ENCODE measurements at places on chromosomes 7 and 10. TPM values are rescaled to one million over a fixed set of nuclear protein-coding genes. Genes with fewer than 3 reads are reported as not detected.

Gene FGF8
- polyA plus RNA-seq = not detected

Gene TMEM270
- polyA plus RNA-seq = 0.08 TPM

Gene OR6V1
- polyA plus RNA-seq = not detected

Gene H2BK1
- not detected for polyA plus RNA-seq

Gene METTL27
- 2.4 TPM for polyA plus RNA-seq

Gene UPK3BL2
- polyA plus RNA-seq = 6.8 TPM

Gene DGKB
- 0.06 TPM for polyA plus RNA-seq

Gene ACBD7
- not detected for polyA plus RNA-seq

Gene DYNC1I1
- 4.8 TPM for polyA plus RNA-seq

Gene NMT2
- 32.5 TPM for polyA plus RNA-seq

Gene AGAP5
- 3.3 TPM for polyA plus RNA-seq

Gene ECHDC3
- polyA plus RNA-seq = 50.7 TPM

Gene STOX1
- 2.4 TPM for polyA plus RNA-seq

Gene SYT15B
- 1.7 TPM for polyA plus RNA-seq

Gene MMP21
- polyA plus RNA-seq = 0.10 TPM

Gene MNX1
- polyA plus RNA-seq = 6.4 TPM

Gene HSPA12A
- 30.8 TPM for polyA plus RNA-seq

Gene ALOX5
- 45.0 TPM for polyA plus RNA-seq

Gene C10orf120
- not detected for polyA plus RNA-seq

Gene HOGA1
- 1.2 TPM for polyA plus RNA-seq

Gene TEX36
- polyA plus RNA-seq = not detected

Gene CHST15
- 10.1 TPM for polyA plus RNA-seq

Gene FAM180A
- polyA plus RNA-seq = 2.2 TPM

Gene DPP6
- polyA plus RNA-seq = 0.68 TPM

Gene OR2A5
- polyA plus RNA-seq = not detected

Gene LIPF
- 1.3 TPM for polyA plus RNA-seq

Gene PURB
- polyA plus RNA-seq = 3.7 TPM

Gene C10orf71
- 0.01 TPM for polyA plus RNA-seq

Gene FAM25A
- not detected for polyA plus RNA-seq

Gene GLI3
- polyA plus RNA-seq = 6.5 TPM

Gene PRKG1
- polyA plus RNA-seq = 13.2 TPM

Gene TTYH3
- 7.2 TPM for polyA plus RNA-seq

Gene OPN1SW
- polyA plus RNA-seq = not detected

Gene SPAG6
- polyA plus RNA-seq = 0.06 TPM

Gene NPC1L1
- polyA plus RNA-seq = 0.38 TPM

Gene PALD1
- polyA plus RNA-seq = 4.7 TPM

Gene NOC3L
- 8.8 TPM for polyA plus RNA-seq

Gene LRGUK
- polyA plus RNA-seq = not detected

Gene MYL10
- not detected for polyA plus RNA-seq

Gene CFAP69
- 5.5 TPM for polyA plus RNA-seq

Gene OR6B1
- polyA plus RNA-seq = 0.03 TPM

Gene ITGB8
- polyA plus RNA-seq = 4.5 TPM

Gene TAS2R41
- not detected for polyA plus RNA-seq

Gene GTF2I
- 31.8 TPM for polyA plus RNA-seq

Gene CCDC146
- polyA plus RNA-seq = 2.9 TPM

Gene SLC39A12
- not detected for polyA plus RNA-seq

Gene LEP
- 141 TPM for polyA plus RNA-seq

Gene RSPH10B2
- 0.07 TPM for polyA plus RNA-seq

Gene SDK1
- polyA plus RNA-seq = 3.2 TPM

Gene MRLN
- not detected for polyA plus RNA-seq
